ENCODE measurements at places on chromosomes 6 and 20.
A peak's percentile ranks its signal among the peaks of the same experiment; 100 is the strongest.

DNA sequence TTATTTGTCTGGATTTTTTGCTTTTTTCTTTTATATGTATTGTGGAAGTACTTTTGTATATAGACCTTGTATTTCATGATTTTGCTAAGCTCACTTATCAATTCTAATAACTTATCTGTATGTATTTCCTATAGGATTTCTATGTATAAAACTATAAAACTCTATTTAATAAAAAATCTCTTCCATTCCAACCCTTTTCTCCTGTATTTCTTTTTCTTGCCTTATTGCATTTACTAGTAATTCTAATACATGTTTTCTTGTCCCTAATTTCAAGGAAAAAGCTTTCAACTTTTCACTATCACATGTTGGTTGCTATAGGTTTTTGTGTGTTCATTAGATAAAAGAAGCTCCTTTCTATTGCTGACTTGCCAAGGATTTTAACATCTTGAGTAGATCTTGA is 125.3 kb downstream of the MBOAT1 start:
- DNase-seq: no peak

GRCh38 chr6:150167479-150167873 is 24.6 kb downstream of the PPP1R14C start:
- no peak for DNase-seq

DNA sequence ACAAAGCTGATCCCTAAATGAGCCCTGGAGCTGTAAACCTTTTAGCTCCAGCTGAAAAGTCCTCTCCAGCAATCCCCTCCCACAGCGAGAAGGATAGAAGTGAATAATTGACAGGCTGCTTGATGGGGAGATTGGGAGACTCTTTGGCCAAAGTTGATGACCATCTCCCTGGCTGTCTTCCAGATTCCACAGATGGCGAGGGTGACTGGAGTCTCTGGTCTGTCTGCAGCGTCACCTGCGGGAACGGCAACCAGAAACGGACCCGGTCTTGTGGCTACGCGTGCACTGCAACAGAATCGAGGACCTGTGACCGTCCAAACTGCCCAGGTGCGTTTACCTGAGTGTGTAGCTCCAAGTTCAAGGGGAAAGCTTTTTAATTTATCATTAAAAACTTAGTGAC is 67.3 kb downstream of the ISM1 start:
- DNase-seq: no peak

DNA sequence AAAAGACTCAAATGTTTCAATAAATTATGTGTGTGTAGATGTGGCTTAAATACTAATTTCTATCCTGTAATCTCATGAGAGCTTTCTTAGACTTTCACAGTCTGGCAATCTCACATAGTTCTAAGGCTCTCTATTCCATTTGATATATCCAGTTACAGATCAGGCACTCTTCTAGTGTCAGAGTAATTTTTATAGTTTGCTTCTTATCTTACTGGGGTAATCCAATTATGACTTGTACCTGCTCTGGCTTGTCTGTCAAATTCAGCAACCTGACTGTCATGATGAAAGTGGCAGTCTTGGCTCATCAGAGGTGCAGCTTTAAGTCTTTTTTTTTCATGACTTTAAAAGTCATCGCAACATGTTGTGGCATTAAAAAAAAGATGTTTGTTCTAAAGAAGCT is 513.2 kb upstream of the MAN1A1 start:
- DNase-seq: no peak

DNA sequence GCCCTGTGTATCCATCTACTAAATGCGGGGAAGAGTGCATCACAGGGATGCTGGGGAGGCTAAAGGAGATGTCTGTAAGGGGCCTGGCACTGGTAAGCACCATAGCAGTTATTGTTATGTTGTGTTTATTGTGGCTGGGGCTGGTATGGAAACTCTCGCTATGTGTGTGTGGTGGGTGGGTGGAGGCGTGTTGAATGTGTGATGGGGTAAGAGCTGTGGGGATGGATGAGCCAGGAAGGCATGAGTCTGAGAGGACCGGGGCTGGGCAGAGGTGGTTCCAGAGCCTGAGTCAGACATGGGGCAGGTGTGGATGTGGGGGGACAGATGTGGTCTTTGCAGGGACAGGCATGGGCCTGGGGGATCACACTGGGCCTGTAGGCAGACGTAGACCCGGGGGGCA is 88.1 kb downstream of the GRM4 start:
- DNase-seq: no peak

GRCh38 chr6:17820055-17820454 is 113.3 kb upstream of the NUP153 start:
- no peak for DNase-seq

DNA sequence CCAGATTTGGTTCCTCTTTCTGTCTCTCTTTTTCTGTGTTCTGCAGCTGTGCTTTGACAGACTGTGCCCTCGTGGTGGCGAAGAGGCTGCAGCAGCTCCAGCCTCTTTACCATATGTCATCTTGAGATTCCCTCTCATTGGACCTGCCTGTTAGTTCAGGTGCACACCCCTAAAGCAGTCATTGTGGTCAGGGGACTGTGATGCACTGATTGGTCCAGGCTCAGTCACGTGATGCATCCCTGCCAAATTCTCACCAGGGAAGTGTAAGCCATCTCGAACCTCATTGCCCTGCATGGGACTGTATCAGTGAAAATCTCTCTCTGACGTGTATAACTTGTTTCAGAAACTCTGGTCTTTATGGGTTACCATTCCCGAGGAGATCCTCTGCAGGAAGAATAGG is 160.3 kb downstream of the EYA2 start:
- DNase-seq: no peak

DNA sequence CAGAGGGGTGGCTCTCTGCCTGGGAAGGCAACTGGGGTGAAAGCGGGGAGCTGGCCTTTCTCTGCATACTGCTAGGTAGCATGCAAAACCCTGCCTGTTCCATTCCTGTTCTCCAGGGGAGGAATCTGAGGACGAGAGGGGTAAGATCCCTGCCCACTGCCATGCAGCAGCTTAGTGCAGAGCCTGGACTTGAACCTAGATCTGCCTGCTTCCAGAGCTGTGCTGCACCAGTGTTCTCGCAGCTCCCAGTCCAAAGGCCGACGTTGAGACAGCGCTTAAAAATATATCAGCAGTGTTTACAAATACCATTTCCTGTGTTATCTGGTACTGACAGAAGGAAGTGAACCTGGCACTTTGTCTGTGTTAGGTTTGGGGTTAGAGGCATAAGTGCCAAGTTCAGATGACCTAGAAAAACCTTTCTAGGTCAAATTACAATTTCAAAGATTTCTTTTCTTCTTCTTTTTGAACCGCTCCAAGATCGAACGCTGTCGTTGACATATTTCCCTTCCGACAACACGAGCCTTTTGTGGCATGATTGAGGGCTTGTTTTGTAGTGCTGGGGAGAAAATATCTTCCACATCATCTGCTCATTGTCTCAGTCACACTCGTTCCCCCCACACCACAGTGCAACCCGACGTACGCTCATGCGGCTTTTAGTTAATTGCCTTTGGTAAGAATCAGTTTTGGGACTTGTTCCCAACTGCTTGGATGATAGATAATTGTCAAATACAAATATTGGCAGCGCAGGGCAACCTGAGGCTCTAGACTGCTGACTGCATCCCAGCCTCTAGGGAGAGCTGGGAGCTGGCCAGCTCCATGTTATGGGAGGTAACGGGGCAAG is 44.6 kb downstream of the TOX2 start:
- peak; percentile 64 for DNase-seq

- DNase-seq: no peak
These were observed 27.3 kb downstream of the FAM229B start for GRCh38 chr6:112114577-112115223.

DNA sequence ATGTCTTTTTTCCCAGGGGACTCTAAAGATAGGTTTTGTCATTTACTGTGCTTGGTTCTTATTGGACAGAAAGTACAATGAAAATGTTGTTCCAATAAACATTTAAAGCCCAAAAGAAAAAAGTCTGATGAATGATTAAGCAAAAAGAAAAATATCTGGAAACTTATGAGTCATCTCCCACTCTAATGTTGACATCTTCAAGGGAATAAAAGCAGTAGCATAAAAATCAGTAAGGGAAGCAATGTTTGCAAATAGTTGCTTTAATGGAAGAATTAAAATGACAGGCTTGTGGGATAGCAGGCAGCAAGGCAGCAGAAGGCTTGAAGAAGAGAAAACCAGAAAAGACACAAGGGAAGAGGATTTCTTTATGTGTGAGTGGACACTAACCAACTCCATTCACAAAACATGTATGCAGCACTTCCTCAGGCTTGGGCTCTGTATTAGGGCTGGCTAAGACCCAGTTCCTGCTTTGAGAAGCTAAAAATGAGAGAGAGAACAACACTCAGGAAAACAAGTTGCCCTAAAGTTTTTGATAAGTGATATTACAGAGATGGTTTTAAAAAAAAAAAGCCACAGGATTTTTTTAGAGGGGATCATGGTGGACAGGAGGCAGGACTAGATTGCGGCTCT is 263.2 kb upstream of the NT5E start:
- no peak for DNase-seq

DNA sequence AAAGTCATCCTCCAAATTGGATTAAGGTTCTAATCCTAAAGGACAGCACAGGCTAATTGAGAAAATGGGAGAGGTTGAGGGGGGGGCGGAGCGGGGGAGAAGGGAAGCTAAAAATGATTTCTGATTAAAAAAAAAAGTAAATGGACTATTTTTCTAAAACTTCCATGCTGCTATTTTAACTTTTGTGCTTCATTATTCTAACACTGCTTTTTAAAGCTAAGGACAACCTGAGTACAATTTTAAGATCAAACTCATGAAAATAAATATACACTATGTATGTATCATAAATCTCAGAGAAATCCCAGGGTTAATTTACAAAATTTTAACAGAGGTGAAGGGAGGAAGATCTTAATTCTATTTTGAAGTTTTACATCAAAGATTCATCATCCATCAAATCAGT is 4.4 kb downstream of the MAN1A1 start:
- no peak for DNase-seq

- DNase-seq: no peak
These were observed 179.6 kb downstream of the TFAP2C start for GRCh38 chr20:56808732-56809131.

GRCh38 chr20:46638898-46639274 is 12.4 kb downstream of the SLC13A3 start:
- no peak for DNase-seq

All from CD4-positive, alpha-beta T cell treated with Interleukin-17A for 1 hour (primary cell).